ENCODE measurements at places on chromosomes 4 and X.
A peak's percentile ranks its signal among the peaks of the same experiment; 100 is the strongest.

- DNase-seq = no peak
Measured at GRCh38 chr4:139196462-139196861, 19.4 kb upstream of the ELF2 start.

DNA sequence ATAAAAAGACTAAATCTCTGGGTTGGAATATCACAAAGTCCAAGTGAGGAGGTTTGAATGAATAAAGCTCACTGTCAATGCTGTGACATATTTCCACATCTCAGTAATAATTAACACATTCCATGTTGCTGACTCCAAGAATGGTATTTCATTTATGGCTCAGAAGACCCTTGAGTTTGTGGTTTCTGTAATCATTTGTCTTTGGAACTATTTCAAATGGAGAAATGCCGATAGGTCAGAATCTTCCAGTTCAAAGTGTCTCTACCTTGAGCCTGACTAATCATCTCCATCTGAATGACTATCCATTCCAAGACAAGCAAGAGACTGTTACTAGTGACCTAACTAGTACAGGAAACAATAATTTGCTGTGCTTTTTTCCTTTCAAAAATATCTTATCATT, 24.2 kb upstream of the SLC2A9 start:
- no peak for DNase-seq

- DNase-seq = peak; percentile 64
Measured at GRCh38 chrX:131747173-131747572, 203.3 kb downstream of the OR13H1 start.

DNA sequence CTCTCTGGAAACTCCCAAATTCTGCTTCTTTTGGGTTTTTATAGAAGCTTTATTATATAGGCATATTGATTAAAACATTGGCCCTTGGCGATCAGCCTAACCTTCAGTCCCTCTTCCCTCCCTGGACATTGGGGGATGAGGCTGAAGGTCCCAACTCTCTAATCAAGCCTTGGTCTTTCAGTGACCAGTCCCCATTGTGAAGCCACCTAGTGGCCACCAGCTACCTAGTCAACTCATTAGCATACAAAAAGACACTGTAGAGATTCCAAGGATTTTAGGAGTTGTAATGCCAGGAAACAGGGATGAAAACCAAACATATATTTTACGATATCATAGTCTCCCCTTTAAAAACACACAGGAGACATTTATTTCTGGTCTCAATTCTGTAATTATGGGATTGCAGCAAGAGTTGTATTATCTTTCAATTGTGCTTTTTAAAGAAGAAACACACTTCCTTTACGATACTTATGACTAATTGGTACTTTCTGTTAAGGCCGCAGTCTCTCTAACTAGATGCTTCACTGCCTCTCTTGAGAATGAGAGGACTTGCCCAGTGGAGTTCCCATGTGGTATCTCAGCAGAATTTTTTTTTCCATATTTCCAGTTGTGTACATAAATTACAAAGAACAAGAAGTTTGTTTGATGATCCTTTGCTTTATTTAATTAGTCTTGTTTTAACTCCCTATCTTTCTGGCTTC, 58.2 kb downstream of the WDR17 start:
- DNase-seq = no peak

GRCh38 chrX:153310901-153311300, 10.7 kb downstream of the PNMA6F start:
- no peak for DNase-seq

GRCh38 chr4:140162596-140162995, 8.6 kb upstream of the MAML3 start:
- no peak for DNase-seq

DNA sequence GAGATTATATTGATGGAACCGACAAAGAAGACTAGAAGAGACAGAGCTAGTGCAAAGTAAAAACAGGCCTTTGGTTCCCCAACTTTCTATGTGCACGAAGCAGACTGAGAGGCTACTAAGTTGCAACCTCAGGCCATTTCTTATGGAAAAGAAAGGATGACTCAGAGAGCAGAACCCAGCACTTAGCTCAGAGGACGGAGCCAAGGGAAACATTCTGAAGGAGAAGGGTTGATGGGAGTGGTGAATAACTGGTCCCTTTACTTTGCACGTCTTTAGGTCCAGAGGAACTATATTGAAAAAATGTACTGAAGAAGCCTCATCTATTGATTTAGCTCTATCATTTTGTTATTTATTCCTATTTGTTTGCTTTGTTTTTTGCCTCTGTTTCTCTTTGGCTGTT, 182.1 kb downstream of the CPE start:
- no peak for DNase-seq

GRCh38 chrX:63434665-63435064, 83.5 kb upstream of the SPIN4 start:
- no peak for DNase-seq

- DNase-seq = peak; percentile 11
Measured at GRCh38 chr4:73222466-73223257, 35.9 kb downstream of the ANKRD17 start.

DNA sequence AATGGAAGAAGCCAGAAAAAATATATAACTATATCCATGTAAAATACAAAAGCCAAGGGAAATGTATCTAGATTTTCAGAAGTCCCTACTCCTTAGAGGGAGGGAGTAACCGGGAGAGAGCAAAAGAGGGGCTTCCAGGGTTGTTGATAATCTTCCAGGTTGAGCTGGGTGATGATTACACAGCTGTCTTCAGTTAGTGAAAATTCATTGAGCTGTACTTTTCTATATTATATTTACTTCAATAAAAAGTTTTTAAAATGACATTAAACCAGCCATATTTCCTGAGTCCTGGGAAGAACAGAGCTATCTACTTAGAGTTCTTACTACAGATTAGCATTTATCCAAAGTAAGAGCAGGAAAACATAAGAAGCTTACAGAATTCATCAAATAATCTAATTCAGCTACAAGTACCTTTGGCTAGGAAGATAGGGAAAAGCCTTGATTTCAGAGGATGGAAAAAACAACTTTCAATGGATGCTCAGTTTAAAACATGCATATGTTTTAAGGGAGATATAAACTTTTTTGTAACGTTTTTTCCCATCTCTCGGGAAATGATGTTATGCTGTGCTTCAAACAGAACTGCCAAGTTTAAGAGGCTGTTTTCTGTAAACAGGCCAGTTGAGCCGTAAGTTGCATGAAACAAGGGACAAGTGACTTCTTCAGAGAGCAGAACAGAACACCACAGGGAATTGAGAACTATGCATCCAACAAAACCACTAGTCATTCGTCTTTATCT, 204.6 kb downstream of the SCFD2 start:
- DNase-seq = no peak

DNA sequence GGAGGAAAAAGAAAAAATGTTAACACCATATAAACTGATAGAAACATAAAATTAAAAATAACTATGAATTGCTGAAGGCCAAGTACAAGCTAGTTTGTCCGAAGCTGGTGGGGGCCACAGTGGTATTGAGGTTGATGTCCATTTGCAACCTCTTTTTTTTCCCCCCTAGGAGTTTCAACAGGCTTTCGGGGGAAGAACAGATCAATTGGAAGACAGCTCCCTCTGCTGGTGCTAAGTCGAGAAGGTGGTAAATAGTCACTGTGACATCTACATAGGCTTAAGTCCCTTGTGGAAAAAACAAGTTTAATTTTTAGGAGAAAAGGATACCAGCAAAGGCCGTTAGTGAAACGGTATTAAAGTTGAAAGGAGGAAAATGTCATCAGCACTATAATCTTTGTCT, 115.7 kb upstream of the ZXDA start:
- no peak for DNase-seq

GRCh38 chr4:76969941-76970529, 20.5 kb downstream of the SEPTIN11 start:
- DNase-seq = no peak

- DNase-seq = no peak
Measured at GRCh38 chrX:48694776-48695533, 1.6 kb upstream of the SUV39H1 start.

GRCh38 chr4:110034026-110034393, 121.3 kb downstream of the EGF start:
- DNase-seq = no peak

DNA sequence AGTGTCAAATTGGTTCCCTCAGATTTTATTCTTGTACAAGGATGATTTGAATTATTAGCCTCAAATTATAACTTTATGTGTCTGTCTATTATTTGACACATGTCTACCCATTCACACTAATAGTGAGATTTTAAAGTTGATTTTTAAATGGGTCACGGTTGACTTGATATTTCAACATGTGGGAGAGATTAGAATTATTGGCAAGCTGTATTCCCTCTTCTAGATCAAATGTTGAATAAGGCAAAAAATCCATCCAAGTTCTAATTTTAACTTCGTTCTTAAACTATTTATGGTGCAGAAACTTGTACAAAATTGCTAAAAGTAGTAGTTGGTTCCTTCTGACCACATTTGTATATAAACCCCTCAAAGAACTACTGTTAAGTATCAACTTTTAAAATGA, 1498.0 kb downstream of the STIM2 start:
- no peak for DNase-seq

DNA sequence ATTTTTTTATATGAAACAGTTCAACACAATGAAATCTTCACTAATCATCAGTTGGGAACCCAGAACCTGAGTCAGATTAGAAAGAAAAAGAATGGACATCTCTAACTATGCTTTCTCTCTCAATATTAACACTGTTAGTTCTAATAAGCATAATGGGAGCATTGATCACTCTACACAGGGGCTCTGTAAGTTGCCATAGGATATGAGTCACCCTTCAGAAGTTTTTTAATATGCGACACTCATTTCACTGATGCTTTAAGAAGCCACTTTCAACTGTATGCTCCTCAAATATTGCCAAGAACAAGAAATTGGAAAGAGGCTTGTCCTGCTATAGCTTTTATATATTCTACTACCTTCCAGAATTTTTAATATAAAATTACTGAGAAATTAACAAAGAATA, 187.0 kb downstream of the AASDH start:
- no peak for DNase-seq

GRCh38 chrX:47458528-47458927, 24.5 kb downstream of the ZNF41 start:
- no peak for DNase-seq

- DNase-seq = no peak
Measured at GRCh38 chr4:37976507-37976906, 16.3 kb downstream of the PTTG2 start.

DNA sequence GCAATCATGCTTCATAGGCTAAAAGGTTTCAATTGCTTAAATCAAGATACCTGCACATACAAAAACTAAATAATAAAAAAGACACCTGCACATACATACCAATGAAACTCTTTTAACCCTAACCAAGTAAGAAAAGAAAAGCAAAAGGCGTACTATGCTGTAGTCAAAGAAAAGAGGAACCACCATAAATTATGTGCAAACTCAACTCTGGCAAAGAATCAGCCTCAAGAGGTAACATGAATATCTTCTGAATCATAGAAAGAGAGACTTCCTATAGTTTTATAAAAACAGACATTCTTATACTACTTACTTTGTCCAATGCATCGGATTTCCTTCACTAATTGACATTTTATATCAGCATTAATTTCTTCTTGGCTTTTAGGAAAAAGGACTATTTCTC, 29.3 kb downstream of the MMGT1 start:
- no peak for DNase-seq

- DNase-seq = no peak
Measured at GRCh38 chr4:1027219-1027914, 15.9 kb downstream of the FGFRL1 start.

DNA sequence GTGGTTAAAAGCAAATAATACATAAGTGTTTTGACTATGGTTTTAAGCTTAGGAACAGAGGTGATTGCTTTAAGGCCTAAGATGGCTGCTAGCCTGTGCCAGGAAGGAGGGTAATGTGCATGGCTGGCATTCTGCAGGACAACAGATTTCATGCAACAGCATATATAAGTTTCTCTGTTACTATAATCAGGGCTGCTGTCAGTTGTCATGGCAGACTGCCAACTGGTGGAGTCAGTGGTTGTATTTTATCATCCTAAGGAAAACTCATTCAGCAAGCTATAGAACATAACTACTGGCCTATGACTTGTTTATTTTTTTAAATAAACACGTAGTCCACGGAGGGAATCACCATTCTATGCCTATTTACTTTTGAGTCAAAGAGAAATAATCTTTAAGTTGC, 77.7 kb upstream of the DCAF8L1 start:
- DNase-seq = no peak

- DNase-seq = no peak
Measured at GRCh38 chr4:133969202-133969848, 232.3 kb downstream of the PABPC4L start.

GRCh38 chr4:94827481-94828110, 69.8 kb downstream of the BMPR1B start:
- DNase-seq = no peak

GRCh38 chr4:35087218-35087617, 1157.1 kb downstream of the ARAP2 start:
- no peak for DNase-seq

DNA sequence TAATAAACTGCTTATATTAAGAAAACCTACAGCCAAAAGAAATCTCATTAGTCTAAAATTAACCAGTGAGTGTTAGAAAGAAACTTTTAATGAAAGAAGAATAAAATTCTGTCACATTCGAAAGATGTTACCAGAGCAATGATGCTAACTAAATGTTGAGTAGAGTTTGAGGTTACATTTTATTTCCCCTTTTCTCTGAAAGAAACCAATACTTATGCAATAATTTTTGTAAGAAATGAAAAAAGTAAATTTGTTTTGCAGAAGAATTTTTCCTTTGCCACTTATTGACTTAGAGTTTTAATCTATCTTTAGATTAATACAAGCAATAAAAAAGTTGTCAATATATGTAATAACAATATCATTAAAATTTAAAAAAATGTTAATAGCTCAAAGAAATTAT, 574.0 kb upstream of the GALNTL6 start:
- no peak for DNase-seq

- DNase-seq = no peak
Measured at GRCh38 chr4:22245294-22245693, 270.6 kb downstream of the ADGRA3 start.

GRCh38 chr4:16439768-16440167, 213.5 kb upstream of the TAPT1 start:
- DNase-seq = no peak

DNA sequence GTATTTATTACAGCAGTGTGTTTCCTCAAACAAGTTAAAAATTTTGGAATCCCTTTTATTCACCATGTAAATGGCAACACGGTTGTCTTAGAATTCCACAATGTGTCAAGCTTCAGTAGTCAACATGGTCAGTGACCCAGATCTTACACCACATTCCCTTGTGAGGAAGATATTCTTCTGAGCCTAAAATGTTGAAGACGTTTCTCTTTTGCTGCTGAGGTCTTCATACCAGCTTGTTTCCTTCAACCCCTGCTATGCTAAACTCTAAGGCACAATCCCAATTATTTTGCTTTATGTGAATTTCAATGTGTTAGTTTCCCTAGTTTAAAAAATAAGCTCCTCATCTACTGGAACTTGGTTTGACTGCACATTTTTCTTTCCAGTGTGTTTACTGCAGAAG, 17.6 kb upstream of the LDB2 start:
- no peak for DNase-seq

- DNase-seq = no peak
Measured at GRCh38 chr4:106708464-106708816, 327.7 kb downstream of the DKK2 start.
